ENCODE measurements at places on chromosomes 1 and 21. TPM values are rescaled to one million over a fixed set of nuclear protein-coding genes. Genes with fewer than 3 reads are reported as not detected.

The CACNA1E gene
- total RNA-seq: 0.06 TPM

The TTC39A gene
- 3.6 TPM for total RNA-seq

The IL23R gene
- 0.21 TPM for total RNA-seq

The KRTAP21-2 gene
- total RNA-seq: not detected

The C1orf116 gene
- total RNA-seq: 0.36 TPM

The KIF14 gene
- 0.60 TPM for total RNA-seq

The APCS gene
- total RNA-seq: not detected

The ZC3H11A gene
- 71.2 TPM for total RNA-seq

The OR13G1 gene
- total RNA-seq: not detected

The FCGR2B gene
- 68.6 TPM for total RNA-seq

The GPR37L1 gene
- total RNA-seq: 0.06 TPM

The RPE65 gene
- not detected for total RNA-seq

The AQP10 gene
- 0.26 TPM for total RNA-seq

The IL20 gene
- total RNA-seq: not detected

The CELA2B gene
- 0.57 TPM for total RNA-seq

The SPRR1A gene
- total RNA-seq: not detected

Data from aorta (tissue), 5 donors.